ENCODE measurements at places on chromosomes 1 and 21. TPM values are rescaled to one million over a fixed set of nuclear protein-coding genes. Genes with fewer than 3 reads are reported as not detected.

The ADCY10 gene
- total RNA-seq = not detected

DNA sequence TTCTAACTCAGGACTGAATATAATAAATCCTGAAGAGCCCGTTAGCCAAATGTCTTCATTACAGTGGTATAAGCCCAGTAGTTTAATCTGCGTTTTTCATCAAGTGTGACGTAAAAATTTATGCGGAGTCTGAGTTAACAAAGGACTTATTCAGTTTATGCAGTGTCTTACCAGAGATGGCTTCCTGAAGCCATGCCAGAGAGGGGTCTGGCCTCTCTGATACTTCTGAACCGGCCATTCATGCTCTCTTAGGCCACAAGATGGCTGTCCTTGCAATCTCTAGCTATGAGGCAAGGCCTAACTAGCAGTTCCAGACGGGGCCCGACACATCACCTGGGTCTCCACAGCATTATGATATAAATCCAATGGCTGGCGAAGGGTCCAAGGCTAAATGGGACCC, 101.4 kb downstream of the TEX35 start:
- DNase-seq = no peak

DNA sequence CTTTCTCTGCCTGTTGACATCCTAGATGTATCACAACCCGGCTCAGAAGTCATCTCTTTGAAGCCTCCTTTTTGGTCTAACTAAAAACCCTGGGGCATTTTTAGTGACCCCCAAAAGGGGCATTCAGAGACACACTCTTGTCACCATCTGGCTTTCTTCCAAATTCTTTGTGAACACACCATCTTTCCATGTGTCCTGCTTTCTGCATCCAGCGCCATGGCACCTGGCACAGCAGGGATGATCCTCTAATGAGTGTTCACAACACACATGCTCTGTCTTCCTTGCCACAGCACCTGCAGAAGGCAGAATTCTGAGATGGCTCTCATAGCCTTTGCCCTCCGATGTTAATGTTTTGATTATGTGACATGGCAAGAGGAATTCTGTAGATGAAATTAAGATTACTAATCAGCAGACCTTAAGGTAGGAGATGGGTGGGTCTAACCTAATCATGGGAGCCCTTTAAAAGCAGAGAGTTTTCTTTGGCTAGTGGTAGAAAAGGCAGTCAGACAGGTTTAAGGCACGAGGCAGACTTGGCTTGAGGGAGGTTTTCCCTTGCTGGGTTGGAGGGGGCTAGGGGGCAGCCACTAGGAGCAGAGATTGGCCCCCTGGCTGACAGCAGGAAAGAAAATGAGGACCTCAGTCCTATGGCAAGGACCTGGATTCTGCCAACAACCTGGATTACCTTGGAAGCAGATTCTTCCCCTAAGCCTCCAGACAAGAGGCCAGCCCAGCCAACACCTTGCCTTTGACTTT, 4.9 kb upstream of the TMEM61 start:
- no peak for DNase-seq

DNA sequence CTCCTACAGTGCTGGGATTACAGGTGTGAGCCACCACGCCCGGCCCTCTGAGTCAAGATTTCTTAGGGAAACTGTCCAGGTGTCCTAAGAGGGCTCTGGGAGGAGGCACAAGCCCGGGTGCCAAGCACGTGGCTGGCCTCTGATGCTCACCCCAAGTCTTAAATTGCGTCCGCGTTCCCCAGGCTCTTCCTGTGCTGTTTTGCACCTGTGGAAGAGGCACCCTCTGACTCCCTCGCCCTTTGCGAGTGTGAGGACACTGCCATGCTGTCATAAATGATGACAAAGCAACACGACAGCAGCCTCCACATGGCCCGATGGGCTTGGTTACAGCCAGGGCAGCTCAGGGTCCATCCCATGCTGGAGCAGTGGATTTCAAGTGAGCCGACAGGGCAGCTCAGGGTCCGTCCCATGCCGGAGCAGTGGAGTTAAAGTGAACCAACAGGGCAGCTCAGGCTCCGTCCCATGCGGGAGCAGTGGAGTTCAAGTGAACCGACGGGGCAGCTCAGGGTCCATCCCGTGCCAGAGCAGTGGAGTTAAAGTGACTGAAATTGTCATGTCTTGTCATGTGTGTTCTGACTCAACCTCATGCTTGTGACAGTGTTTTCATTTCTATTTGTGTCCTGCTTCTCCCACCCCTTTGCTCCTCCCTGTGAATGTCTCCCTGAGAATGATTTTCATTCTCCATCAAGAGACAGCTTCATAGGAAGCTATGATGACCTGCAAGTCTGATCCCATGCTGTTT, 33.9 kb downstream of the PCNT start:
- no peak for DNase-seq

DNA sequence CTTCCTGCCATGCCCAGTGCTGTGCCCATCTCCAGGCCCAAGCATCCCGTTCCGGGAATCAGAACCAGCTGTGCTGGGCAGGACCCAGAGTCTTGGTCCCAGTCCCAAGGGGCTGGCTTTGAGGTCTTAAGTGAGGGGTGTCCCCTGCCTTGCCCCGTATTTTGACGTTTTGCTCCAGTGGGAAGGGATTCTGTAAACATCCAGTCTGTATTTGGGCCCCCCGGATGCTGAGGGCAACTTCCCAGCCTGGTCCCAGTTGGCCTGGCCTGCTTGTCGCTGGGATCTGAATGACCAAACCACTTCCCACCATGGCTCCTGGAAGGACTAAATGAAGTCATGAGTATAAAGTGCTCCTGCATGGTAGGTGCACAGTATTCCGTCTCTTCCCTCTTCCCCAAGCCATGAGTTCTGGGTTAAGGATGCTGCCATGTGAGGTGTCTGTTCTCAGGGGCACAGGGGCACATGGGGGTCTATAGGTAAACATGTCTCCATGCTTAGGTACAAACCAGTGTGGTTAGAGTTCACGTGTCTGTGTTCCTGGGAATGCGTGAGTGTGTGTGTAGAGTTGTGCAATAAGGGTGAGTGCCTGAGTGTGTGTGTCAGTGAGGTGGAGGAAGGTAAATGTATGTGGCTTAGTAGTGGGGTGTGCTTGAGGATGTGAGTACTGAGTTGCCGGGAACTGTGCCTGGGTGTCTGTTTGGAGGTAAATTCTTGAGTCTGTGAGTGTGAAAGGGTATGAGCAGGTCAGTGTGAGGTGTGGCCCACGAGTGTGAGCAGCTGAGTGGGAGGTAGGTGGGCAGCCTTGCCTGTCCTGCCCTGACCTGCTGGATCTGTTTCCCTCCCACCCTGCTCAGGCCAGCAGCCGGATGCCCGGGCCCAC, 1.5 kb downstream of the B4GALT2 start:
- DNase-seq = no peak

Measured in fibroblast of villous mesenchyme (primary cell).